ENCODE measurements at places on chromosomes 6 and 20. TPM values are rescaled to one million over a fixed set of nuclear protein-coding genes. Genes with fewer than 3 reads are reported as not detected.

OR12D3 gene
- not detected for total RNA-seq

ORC3 gene
- total RNA-seq, result 32.1 TPM

VGLL2 gene
- total RNA-seq, result not detected

ROS1 gene
- 0.02 TPM for total RNA-seq

CYP24A1 gene
- 0.28 TPM for total RNA-seq

UBE2C gene
- 81.3 TPM for total RNA-seq

ESR1 gene
- total RNA-seq, result 0.57 TPM

TOP1 gene
- total RNA-seq, result 77.0 TPM
